ENCODE measurements at places on chromosomes 3 and 15.

GRCh38 chr15:38088971-38089370, 154.5 kb downstream of the TMCO5A start:
- no peak for DNase-seq

- DNase-seq = no peak
These were observed 136.2 kb upstream of the EIF1B start for GRCh38 chr3:40173227-40173721.

DNA sequence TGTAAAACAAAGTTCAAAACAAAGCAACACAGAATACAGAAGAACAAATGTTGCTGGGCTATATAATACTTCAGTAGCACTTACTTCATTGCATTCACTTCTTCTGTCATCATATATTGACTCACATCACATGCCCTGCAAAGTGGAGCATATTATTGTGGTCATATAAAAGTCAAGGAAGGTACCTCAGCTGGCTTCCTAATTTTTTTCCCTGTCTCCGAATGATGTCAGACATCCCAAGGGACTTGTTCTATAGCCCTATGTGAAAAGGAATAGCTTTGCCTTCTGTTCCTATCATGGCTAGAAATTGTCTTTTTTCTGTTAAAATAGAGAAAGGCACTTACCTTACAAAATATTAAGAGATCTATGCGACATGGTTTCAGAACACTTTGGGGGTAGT, 109.4 kb downstream of the LRTM1 start:
- no peak for DNase-seq

DNA sequence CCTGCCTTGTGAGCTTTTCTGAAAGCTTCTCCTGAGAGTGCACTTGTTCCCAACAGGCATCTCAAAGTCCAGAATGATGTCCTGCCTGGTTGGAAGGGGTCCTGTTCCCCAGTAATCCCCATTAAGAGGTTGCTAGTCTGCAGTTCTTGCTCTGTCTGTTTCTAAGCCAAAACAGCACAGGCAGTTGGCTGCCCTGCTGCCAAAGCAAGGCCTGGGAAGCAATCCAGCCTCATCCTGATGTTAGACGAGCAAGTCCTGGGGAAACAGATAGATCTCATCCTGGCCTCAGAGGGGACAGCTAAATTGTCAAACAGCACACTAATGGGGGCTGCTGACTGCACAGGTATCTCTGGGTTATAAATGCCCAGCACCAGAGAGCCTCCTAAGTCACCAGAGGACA, 198.0 kb downstream of the EPHB1 start:
- DNase-seq = no peak

GRCh38 chr15:92033723-92034122, 180.2 kb downstream of the SLCO3A1 start:
- DNase-seq = no peak

DNA sequence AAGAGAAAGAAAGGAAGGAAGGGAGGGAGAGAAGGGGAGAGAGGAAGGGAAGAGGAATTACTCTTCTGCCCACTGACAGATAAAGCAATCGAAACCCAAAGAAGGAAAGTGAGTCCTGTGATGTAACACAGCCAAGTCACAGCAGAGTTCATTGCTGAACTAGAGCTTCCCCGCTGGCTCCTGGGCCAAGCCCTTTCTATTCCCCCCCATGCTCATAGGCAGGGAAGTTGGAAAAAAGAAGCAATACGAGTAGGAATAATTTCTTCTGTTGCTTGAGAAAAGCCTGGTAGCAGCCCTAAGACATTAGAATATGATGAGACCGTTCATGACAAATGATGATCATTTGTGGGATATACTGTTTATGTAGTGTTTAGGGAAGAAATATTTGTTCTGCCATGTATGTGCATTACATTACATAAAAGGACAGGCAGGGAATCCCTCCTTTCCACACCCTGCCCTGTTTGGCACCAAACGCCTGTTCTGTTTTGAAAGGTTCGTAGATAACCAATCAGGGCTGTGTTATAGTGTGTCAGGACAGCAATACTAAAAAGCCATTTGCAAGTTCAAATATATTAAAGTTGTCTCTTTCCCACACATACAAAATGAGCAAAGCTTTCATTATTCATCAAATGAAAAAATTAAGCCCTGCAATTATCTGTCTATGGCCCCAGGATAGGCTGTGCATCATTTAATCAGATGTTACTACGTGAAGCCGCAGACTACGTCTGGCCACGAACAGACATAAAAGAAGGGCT, 111.0 kb upstream of the TRPM1 start:
- DNase-seq = no peak

GRCh38 chr15:65862682-65863081, 6.6 kb upstream of the RAB11A start:
- no peak for DNase-seq

- DNase-seq = no peak
These were observed 95.6 kb downstream of the ETFA start for GRCh38 chr15:76215634-76216033.

DNA sequence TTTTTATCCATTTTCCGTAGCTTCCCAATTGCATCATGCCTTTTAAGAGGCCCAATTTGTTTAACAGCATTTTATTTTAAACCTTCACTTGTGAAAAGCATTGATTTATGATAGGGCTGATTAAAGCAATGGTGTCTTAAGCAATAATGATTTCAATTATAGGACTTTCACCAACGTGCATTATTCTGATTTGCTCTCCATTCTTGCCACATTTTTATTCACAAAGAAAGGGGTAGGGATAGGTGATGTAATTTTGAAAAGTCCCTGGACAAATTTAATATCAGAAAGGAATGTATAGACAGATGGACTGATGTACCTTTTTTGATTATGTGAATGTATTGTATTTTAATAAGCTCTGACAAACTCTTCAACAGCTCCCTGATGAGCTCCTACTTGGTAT, 37.9 kb upstream of the NR2F2 start:
- no peak for DNase-seq

DNA sequence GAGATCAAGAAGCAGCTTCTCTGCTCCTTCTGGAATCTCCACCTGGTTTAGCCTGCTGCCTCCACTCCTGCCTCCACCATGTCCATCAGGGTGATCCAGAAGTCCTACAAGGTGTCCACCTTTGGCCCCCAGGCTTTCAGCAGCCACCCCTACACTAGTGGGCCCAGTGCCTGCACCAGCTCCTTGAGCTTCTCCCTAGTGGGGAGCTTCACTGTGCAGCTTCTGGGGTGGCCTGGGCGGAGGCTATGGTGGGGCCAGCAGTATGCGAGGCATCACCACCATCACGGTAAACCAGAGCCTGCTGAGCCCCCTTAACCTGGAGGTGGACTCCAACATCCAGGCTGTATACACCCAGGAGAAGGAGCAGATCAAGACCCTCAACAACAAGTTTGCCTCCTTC, 2.4 kb upstream of the KPNA4 start:
- DNase-seq = no peak

DNA sequence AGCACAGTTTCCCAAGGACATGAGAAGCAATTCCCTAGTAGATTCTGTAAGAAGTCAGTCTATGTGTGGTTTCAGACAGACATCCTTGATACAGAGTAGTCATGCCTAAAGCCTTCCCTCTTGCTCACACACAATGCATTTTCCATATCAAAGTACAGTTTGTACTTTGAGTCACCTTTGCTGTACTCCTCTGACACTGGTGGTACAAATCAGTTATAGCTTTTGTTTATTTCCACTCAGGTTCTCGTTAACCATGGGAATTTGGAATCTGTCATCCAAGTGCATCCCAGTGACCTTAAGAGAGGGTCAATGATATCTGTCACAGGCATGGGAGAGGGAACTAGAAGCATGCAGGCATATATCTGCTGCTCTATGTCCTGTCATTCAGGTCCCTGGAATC, 3.6 kb upstream of the GNB4 start:
- DNase-seq = no peak

DNA sequence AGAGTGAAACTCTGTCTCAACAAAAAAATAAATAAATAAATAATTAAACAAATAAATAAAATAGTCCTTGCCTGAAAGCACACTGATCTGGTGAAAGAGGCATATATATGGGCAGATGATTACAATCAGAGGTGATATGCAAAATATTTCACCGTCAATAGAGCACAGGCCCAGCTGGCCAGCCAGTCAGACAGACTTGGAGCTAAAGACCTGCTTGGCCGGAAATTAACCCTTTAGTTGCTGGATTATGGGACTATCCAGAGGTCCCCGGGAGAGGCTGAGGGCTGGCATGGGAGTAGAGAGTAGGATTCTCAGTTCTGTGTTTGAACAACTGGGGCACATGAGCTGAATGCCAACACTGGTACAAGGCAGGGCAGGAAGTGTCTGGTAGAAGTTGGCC, 59.1 kb upstream of the CTNNB1 start:
- DNase-seq = no peak

DNA sequence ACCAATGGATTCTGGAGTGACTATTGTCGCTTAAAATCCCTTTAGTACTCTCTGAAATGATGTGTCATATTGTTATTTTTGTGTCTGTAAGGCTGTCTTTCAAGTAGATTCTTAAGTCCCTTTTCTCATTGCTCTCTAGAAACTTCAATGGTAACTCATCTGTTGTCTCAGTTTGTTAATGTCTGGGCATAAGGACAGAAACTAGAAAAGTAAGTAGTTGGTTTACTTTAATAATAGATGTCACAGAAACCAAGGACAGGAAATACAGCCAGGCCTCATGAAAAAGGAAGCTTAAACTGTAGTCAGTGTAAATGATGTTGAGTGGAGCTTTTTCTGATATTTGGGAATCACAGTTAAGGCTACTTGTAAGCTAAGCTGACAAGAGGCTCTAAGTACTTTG, 730.2 kb upstream of the DPPA4 start:
- no peak for DNase-seq
